ENCODE measurements at places on chromosomes 7 and 10.
A peak's percentile ranks its signal among the peaks of the same experiment; 100 is the strongest.

DNA sequence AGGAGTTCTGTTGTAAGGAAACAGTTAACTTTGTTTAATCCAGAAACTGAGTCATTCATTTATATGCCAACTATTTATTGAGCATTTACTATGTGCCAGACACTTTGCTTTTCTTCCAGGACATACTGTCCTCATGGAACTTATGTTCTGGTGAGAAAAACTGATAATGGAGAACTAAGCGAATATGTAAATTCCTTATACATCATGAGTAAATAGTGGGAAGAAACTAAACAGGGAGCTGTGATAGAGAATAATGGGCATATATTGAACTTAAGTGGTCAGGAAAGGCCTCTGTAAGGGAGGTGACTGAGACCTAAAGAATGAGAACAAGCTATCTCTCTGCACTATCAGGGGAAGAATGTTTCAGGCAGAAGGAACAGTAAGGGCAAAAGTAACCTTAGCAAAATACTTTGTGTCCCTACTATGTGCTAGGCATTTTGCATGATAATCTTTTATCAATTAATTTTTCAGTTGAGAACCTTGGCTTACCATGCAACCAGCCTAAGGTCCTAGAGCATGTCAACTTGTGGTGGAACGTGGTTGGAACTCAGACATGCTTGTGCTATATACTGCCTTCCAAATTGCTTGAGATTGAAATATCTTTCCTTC lies 45.4 kb downstream of the ST7 start:
- no peak for DNase-seq

- no peak for DNase-seq
Observed at GRCh38 chr10:97234400-97234799, 48.6 kb upstream of the SLIT1 start.

DNA sequence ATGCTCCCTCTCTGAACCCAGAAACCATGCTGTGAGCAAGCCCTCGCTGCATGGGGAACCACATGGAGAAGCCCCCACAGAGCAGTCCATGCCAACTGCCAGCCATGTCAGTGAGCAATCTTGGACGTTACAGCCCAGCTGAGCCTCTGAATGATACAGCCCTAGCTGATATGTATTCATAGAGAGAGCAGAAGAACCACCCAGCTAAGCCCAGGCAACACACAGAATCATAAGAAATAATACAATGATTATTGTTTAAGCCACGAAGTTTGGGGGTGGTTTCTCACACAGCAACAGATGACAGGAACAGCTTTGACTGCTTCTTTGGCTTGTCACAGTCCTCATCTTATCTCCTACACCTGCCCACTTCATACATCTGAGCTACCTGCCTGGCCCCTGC lies 32.5 kb upstream of the CARD11 start:
- no peak for DNase-seq

GRCh38 chr10:72334196-72334824 lies 20.4 kb downstream of the DNAJB12 start:
- peak; percentile 32 for DNase-seq

- no peak for DNase-seq
Observed at GRCh38 chr10:113735913-113736312, 15.6 kb upstream of the PLEKHS1 start.

GRCh38 chr7:96612034-96612433 lies 97.6 kb downstream of the SEM1 start:
- DNase-seq = no peak

- DNase-seq = no peak
Observed at GRCh38 chr10:123019941-123020703, 11.3 kb downstream of the ACADSB start.

GRCh38 chr7:138937484-138937883 lies 43.7 kb downstream of the KIAA1549 start:
- no peak for DNase-seq

- no peak for DNase-seq
Observed at GRCh38 chr7:128450409-128450808, 5.3 kb upstream of the HILPDA start.

DNA sequence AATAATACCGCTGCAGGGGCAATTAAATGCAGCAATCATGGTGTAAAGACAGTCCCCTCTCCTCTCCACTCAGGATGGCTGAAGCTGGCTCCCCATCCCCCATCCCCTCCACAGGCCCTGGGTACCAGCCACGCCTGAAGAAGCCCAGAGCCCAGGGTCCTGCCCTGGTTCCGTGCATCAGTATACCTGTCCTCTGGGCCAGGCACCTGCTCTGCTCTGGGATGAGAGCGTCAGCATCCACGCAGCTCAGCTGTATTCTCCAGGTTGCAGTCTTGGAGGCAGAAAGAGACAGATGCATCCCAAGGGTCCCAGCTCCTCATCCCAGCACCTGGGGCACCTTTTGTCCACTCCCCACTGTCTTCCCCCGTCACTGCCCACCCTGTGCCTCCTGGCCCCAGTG lies 233.8 kb downstream of the TCERG1L start:
- no peak for DNase-seq

- DNase-seq = no peak
Observed at GRCh38 chr10:17418249-17418648, 36.1 kb downstream of the ST8SIA6 start.

DNA sequence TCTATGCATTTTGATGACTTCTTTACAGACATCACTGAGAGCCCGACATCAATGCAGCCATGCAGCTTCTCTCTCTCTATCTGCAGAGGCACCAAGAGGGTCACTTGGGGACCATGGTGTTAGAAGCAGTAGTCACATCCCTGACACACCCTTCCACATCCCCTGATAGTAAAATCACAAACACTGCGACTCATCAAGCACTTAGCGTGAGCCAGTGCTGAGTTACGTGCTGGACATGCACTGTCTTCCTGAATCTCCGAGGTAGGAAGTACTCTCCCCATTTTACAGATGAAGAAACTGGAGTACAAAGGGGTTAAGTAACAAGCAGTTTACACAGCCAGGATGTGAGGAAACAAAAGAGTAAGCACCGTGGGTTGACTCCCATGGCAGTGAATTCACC lies 109.2 kb downstream of the OSBPL3 start:
- no peak for DNase-seq

GRCh38 chr10:123007558-123008354 lies 839 bp downstream of the IKZF5 start:
- DNase-seq = peak; percentile 39

DNA sequence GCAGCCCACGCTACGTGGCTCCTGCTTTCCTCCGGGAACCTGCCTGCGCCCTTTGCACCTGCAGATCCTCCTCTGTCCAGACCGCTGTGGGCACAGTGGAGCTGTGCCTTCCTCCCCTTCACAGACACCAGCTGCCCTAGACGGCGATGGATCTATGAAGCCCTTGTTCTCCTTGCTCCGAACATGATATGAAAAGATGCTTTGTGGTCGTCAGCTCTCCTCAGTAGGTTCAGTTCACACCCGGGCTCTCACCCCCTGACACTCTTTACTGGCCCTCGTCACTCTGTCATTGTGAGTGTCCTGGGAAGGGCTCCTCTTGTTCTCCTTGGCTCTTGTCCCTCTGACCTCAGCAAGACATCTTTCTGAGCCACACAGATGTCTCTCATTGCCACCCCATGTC lies 4.2 kb downstream of the ZNF488 start:
- DNase-seq = no peak

Data from activated naive CD8-positive, alpha-beta T cell treated with anti-CD3 and anti-CD28 coated beads, Interleukin-2, amount 50 U/mL, for 24 hours (primary cell).